ENCODE measurements at places on chromosomes 7 and 10. TPM values are rescaled to one million over a fixed set of nuclear protein-coding genes. Genes with fewer than 3 reads are reported as not detected.

The GTF2IRD1 gene
- 54.0 TPM for total RNA-seq

The SLC18A2 gene
- not detected for total RNA-seq

The C10orf143 gene
- 1.0 TPM for total RNA-seq

The NEUROG3 gene
- total RNA-seq = not detected

The GLRX3 gene
- 188 TPM for total RNA-seq

The CROT gene
- 9.8 TPM for total RNA-seq

The IFIT1 gene
- 43.8 TPM for total RNA-seq

DNA sequence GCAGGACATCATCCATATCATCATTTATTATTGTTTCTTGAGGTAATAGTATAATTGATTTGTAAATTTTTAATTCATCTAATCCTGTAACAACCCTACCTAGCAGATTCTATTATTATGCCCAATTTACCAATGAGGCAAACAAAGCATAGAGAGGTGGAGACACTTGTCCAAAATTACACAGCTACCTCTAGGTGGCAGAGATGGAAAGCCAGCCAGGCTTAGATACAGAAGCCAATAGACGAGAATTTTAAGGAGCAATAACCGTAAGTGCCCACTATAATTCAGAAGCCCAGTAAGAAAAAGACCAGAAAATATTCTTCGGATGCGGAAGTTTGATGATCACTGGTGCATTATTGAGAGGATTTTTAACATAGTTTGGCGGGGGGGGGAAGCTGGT, 54.0 kb downstream of the ANK3 start:
- no peak for DNase-seq

GRCh38 chr10:81848514-81848913, 26.5 kb upstream of the NRG3 start:
- no peak for DNase-seq

- DNase-seq = no peak
These were observed 3.1 kb downstream of the CYP2W1 start for GRCh38 chr7:985915-986741.

- DNase-seq = no peak
These were observed 20.2 kb downstream of the HPS6 start for GRCh38 chr10:102085336-102085735.

- no peak for DNase-seq
These were observed 40.5 kb downstream of the RCC1L start for GRCh38 chr7:75033064-75033463.

DNA sequence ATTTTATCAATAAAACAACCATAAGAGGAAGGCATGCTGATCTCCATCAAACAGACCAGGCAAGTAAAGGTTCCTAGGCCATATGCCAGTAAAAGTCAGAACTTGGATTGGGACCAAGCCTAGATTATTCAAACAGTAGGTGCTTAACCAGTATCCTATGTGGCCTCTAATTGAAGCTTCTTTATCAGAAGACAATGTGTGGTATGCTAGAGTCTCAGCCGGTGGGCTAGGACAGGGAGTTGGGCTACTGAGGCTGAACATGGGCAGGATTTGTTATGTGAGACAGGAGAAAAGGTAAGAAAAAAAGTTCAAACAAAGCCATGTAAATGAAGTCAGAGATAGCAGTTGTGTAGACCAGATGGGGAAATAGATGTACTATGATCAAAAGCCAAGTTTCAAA, 413.7 kb upstream of the GHITM start:
- DNase-seq = no peak

GRCh38 chr7:155189590-155189989, 108.1 kb upstream of the INSIG1 start:
- DNase-seq = no peak

DNA sequence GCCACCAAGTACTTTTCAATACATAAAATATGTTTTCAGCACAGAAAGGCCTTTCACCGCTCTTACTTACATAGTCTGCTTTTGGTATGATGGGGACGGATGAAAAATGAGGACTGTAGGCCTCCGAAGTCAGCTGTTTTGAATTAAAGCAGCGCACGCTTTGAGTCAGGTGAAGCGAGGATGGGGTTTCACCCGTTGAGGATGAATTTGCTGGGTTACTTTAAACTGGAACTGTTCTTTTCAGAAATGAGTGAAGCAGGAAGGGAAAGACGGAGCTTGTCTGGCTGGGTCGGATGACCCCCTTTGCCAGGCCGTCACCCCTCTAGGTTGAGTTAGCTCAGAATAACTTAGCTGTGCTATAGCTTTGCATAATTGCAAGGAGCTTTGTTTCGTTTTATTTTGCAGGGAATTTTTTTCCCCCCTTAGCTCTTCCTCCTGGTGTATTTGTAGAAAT, 40.0 kb downstream of the CUX1 start:
- DNase-seq = no peak
